ENCODE measurements at places on chromosomes 13 and 19. TPM values are rescaled to one million over a fixed set of nuclear protein-coding genes. Genes with fewer than 3 reads are reported as not detected.

- H3K4me3 ChIP-seq, result no peak overlapping the region
- H3K36me3 ChIP-seq, result no peaks in the 10 kb centered on the region
- no peaks in the 10 kb centered on the region for H3K27me3 ChIP-seq
Observed at GRCh38 chr19:14112051-14112808, 5.3 kb downstream of the PRKACA start.

GRCh38 chr19:35232912-35233311 is 4.4 kb upstream of the FAM187B start:
- DNase-seq, result no peak
- H3K36me3 ChIP-seq, result no peaks in the 10 kb centered on the region
- no peak overlapping the region for H3K27ac ChIP-seq
- H3K27me3 ChIP-seq, result peaks cover 7% of the 10 kb centered on the region
- peaks cover 4% of the 10 kb centered on the region for H3K4me1 ChIP-seq
- no peak overlapping the region for H3K4me3 ChIP-seq

DNA sequence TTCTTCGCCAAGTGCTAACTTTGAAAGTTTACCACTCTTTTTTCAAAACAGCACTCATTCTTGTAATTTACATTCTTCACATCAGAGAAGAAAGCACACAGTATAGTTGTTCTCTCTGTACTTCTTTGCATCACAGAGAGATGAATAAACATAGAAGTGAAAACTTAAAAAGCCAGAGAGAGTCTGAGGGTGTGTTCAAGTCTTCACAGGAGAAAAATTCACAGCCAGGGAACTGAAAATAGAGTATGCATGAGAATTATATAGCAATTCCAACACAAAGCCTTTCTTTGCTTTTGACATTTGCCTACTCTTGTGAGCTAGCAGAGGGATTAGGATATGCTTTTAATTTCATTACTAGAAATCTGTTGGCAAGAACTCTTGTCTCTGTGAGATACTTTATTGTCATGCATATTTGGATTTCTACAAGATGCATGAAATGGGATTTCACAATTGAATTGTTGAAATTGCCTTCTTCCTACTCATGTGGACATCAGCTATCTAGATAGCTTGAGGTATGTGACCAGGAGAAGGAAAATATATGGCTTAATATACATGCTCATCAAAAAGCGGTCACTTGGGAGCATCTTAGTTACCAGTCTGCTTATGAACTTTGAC is 166.1 kb downstream of the SLC7A1 start:
- no peak for DNase-seq
- peaks cover 59% of the 10 kb centered on the region for H3K27me3 ChIP-seq
- no peak overlapping the region for H3K4me3 ChIP-seq
- no peak overlapping the region for H3K27ac ChIP-seq
- no peaks in the 10 kb centered on the region for H3K4me1 ChIP-seq
- H3K36me3 ChIP-seq, result no peaks in the 10 kb centered on the region

GRCh38 chr19:18736415-18737336 is 53.2 kb downstream of the CRTC1 start:
- no peaks in the 10 kb centered on the region for H3K27me3 ChIP-seq
- H3K27ac ChIP-seq, result no peak overlapping the region
- H3K36me3 ChIP-seq, result no peaks in the 10 kb centered on the region
- H3K4me3 ChIP-seq, result no peak overlapping the region
- DNase-seq, result no peak
- no peaks in the 10 kb centered on the region for H3K4me1 ChIP-seq

DNA sequence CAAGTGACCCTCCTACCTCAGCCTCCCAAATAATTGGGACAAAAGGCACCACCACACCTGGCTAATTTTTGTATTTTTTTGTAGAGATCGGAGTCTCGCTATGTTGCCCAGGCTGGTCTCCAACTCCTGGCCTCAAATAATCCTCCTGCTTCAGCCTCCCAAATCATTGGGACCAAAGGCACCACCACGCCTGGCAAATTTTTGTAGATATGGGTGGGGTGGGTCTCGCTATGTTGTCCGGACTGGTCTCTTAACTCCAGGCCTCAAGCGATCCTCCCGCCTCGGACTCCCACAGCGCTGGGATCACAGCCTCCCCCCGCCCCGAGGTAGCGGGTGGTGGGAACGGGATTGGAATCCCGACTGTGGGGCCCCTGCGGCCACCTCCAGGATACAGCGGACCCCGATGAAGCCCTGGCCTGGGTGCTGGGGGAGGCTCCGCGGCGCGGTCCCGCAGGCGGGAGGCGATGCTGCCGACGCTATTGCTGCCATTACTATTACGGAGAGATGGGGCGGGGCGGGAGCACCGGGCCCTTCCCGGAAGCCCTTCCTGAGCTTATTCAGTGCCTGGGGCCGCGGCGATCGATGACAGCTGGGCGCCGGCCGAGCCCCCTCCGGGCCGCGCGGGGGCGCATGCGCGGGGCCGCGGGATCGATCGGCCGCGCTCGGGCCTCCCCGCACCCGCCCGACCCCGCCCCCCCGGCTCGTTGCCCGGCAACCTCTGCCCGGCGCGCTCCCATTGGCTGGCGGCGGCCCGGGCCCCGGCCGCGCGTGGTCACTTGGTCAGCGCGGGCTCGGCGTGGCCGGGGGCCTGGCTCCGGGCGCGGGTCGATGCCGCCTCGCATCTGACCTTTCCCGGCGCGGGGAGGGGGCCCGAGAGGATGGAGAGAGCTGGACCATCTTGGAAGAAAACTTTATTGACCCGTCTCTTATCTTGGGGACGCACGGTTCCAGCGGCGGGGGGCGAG is 27.9 kb upstream of the ONECUT3 start:
- H3K4me3 ChIP-seq, result peak overlapping the region; percentile 59
- peak; percentile 26 for DNase-seq

GRCh38 chr19:8208922-8209461 is at the start of gene CERS4:
Gene CERS4 (plus strand): TSS chr19:8209370. CDS start chr19:8251077, 41,707 bp downstream.
- H3K27me3 ChIP-seq, result peaks cover 5% of the 10 kb centered on the region
- H3K4me3 ChIP-seq, result peak within 1 kb of the TSS; percentile 88
- peaks cover 17% of the 10 kb centered on the region for H3K36me3 ChIP-seq

GRCh38 chr19:30070198-30070967 is 128.3 kb downstream of the URI1 start:
- H3K27ac ChIP-seq, result no peak overlapping the region
- no peaks in the 10 kb centered on the region for H3K36me3 ChIP-seq
- H3K4me3 ChIP-seq, result no peak overlapping the region
- H3K4me1 ChIP-seq, result no peaks in the 10 kb centered on the region
- DNase-seq, result no peak

DNA sequence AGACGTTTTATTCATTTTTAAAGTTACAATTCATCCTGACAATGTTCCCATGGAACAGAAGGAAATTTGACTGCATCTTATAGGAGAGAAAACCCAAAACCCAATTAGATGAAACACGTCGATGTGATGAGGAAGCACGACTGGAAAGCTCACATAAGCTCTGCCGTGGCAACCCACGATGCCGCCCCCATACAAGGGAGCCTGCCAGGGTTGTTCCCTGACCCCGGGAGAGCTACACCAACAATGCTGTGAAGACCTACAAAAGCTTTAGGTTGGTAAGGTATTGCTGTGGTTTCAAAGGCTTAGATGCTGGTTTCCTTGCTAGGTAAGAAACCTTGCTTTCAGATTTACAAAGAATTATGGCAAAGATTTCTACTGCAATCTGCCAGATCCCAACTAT is 393.1 kb downstream of the KLF12 start:
- H3K27me3 ChIP-seq, result peaks cover 5% of the 10 kb centered on the region
- H3K27ac ChIP-seq, result no peak overlapping the region
- DNase-seq, result no peak
- peaks cover 27% of the 10 kb centered on the region for H3K4me1 ChIP-seq
- no peak overlapping the region for H3K4me3 ChIP-seq

GRCh38 chr13:50805805-50806204 is 37.7 kb downstream of the DLEU7 start:
- peaks cover 22% of the 10 kb centered on the region for H3K4me1 ChIP-seq
- H3K27me3 ChIP-seq, result no peaks in the 10 kb centered on the region
- H3K4me3 ChIP-seq, result no peak overlapping the region
- DNase-seq, result no peak
- no peak overlapping the region for H3K27ac ChIP-seq

DNA sequence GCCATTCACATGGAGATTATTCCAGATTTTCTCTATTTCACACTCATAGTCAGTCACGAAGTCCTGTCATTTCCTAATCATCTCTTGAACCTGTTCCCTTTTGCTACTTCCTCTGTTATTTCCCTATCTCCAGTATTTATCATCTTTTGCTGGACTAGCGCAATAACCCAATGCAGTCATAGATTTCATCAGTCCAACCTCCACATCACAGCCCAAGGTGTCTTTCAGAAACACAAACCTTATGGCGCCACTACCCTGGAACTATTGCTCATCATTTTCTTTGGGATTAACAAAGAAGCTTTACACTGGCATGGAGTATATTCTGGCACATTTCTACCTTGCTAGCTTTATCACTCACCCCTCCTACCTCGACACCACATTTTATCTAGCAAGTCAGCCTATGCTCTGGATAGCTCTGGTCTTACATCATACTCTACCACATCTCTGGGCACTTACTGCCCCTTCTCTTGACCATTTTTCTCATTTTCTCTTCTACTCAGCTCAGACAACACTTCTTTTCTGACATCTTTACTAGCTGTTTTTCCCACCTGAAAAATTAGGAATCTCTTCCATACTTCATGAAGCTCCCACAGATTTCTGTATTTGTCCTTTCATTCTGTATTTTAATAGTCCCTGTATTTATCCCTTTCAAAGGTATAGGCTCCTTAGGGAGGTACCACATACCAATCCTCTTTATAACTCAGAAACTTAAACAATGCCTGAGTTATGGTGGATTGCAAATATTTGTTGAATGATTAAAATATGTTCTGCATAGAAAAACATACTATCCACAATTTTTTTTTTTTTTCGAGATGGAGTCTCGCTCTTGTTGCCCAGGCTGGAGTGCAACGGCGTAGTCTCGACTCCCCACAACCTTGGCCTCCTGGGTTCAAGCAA is 534.7 kb downstream of the KLF12 start:
- no peaks in the 10 kb centered on the region for H3K27me3 ChIP-seq
- H3K27ac ChIP-seq, result no peak overlapping the region
- DNase-seq, result no peak
- peaks cover 11% of the 10 kb centered on the region for H3K4me1 ChIP-seq
- H3K4me3 ChIP-seq, result no peak overlapping the region

GRCh38 chr19:46386151-46386550 is 27.2 kb downstream of the CCDC8 start:
- H3K27ac ChIP-seq, result no peak overlapping the region
- peaks cover 48% of the 10 kb centered on the region for H3K36me3 ChIP-seq
- H3K4me3 ChIP-seq, result no peak overlapping the region
- H3K4me1 ChIP-seq, result no peaks in the 10 kb centered on the region
- DNase-seq, result no peak
- H3K27me3 ChIP-seq, result no peaks in the 10 kb centered on the region

- no peaks in the 10 kb centered on the region for H3K36me3 ChIP-seq
- H3K27me3 ChIP-seq, result peaks cover 2% of the 10 kb centered on the region
- H3K4me3 ChIP-seq, result no peak overlapping the region
Observed at GRCh38 chr13:111967572-111968201, 99.3 kb upstream of the SOX1 start.

DNA sequence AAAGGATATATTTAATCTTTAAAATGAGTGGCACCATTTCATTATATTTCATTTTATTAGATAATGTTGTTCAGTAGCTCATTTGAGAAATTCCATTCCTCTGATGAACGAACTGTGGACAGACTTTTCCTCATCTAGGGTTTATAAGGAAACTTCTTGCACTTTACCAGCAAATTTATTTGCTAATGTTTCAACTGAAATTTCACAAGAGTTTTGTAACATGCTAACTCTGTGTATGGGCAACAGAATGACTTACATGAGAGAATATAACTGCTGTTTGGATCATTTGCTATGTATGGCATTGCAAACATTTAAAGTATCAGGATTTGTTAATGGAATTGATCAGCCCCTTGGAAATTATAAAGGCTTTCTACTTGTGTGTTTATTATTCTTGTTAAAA is 3.7 kb upstream of the IRS2 start:
- H3K36me3 ChIP-seq, result no peaks in the 10 kb centered on the region
- peaks cover 12% of the 10 kb centered on the region for H3K4me1 ChIP-seq
- no peak overlapping the region for H3K27ac ChIP-seq
- H3K4me3 ChIP-seq, result no peak overlapping the region

GRCh38 chr13:110819203-110820014 is 95.5 kb downstream of the ANKRD10 start:
- DNase-seq, result peak; percentile 61
- H3K4me3 ChIP-seq, result no peak overlapping the region

DNA sequence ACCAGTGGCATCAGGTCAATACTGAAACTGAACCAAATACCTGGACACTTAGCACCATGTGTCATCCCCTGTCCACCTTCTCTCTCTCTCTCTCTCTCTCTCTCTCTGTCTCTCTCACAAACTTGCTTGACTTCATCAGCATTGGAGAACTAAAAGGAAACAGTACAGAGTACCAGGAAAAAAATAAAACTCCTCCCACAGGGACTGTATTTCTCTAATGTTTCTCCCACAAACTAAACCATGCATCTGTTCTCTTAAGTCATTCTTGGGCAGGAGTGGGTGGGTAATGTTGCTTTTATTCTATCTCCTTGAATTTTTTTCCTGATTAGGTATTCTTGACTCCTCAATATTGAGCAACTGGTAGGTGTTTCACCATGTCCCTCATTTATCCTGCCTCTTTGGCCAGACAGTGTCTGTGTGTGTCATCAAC is 112.9 kb upstream of the CACNA1A start:
- no peak overlapping the region for H3K27ac ChIP-seq
- no peak overlapping the region for H3K4me3 ChIP-seq
- no peaks in the 10 kb centered on the region for H3K36me3 ChIP-seq
- no peak for DNase-seq
- peaks cover 20% of the 10 kb centered on the region for H3K27me3 ChIP-seq

GRCh38 chr13:44385401-44385800 is 11.8 kb downstream of the SERP2 start:
- H3K36me3 ChIP-seq, result no peaks in the 10 kb centered on the region
- H3K27ac ChIP-seq, result no peak overlapping the region
- H3K4me3 ChIP-seq, result no peak overlapping the region
- H3K4me1 ChIP-seq, result no peaks in the 10 kb centered on the region
- H3K27me3 ChIP-seq, result peaks cover 7% of the 10 kb centered on the region

GRCh38 chr19:5205381-5205780 is 135.2 kb downstream of the PTPRS start:
- no peak overlapping the region for H3K27ac ChIP-seq
- H3K36me3 ChIP-seq, result no peaks in the 10 kb centered on the region
- H3K4me1 ChIP-seq, result no peaks in the 10 kb centered on the region
- H3K27me3 ChIP-seq, result no peaks in the 10 kb centered on the region

GRCh38 chr19:33427801-33428626 is 54.5 kb downstream of the CEBPG start:
- H3K27me3 ChIP-seq, result peaks cover 2% of the 10 kb centered on the region
- H3K36me3 ChIP-seq, result no peaks in the 10 kb centered on the region
- peaks cover 6% of the 10 kb centered on the region for H3K4me1 ChIP-seq
- no peak for DNase-seq
- no peak overlapping the region for H3K27ac ChIP-seq
- H3K4me3 ChIP-seq, result no peak overlapping the region

- no peaks in the 10 kb centered on the region for H3K27me3 ChIP-seq
- H3K36me3 ChIP-seq, result no peaks in the 10 kb centered on the region
- no peak for DNase-seq
- H3K4me1 ChIP-seq, result peaks cover 15% of the 10 kb centered on the region
- no peak overlapping the region for H3K4me3 ChIP-seq
Observed at GRCh38 chr19:19371059-19371458, 34.4 kb upstream of the GATAD2A start.

The CLDND2 gene
- total RNA-seq, result 16.2 TPM

The USP12 gene
- 49.1 TPM for total RNA-seq

The SERP2 gene
- 0.86 TPM for total RNA-seq

The KLK14 gene
- 0.64 TPM for total RNA-seq

The GDF15 gene
- not detected for total RNA-seq

The GRIK5 gene
- 3.9 TPM for total RNA-seq

The ATP4A gene
- total RNA-seq, result not detected

The IGLON5 gene
- 1.3 TPM for total RNA-seq

The PODNL1 gene
- total RNA-seq, result not detected

The MYO1F gene
- total RNA-seq, result 45.6 TPM

The RAB8A gene
- 235 TPM for total RNA-seq

The ARHGEF7 gene
- total RNA-seq, result 72.2 TPM

Measured in activated T-helper 1 cell treated with anti-CD3 and anti-CD28 coated beads, Interleukin-12 subunit alpha, Interleukin-12 subunit beta, Interleukin-2, Interleukin-4 antibody, amounts not matched to agents 30 ng/mL and 10 ng/mL and 1 ng/mL, durations not matched to agents 14 hours and 24 hours and 36 hours (primary cell).